ENCODE measurements at places on chromosomes 6 and 20. TPM values are rescaled to one million over a fixed set of nuclear protein-coding genes. Genes with fewer than 3 reads are reported as not detected.

DNA sequence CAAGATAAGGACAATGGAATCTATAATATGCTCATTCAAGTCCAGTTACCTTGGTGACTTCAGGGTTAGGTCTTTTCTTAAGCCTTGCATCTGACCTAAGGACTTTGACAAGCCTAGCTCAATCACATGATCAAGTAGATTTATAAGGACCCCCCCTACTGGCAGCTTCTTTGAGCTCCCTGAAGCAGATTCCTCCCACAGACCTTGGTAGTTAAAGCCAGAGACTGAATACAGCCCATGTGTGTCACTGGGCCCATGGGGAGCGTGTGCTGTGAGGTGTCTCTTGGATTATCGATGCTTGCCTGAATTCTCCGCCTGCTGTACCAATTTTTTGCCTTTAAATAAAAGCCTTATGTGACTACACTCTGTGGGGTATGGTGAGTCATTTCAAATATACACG is 372.7 kb upstream of the RGS17 start:
- no peak for DNase-seq

Gene ZMYND8
- 86.0 TPM for total RNA-seq

DNA sequence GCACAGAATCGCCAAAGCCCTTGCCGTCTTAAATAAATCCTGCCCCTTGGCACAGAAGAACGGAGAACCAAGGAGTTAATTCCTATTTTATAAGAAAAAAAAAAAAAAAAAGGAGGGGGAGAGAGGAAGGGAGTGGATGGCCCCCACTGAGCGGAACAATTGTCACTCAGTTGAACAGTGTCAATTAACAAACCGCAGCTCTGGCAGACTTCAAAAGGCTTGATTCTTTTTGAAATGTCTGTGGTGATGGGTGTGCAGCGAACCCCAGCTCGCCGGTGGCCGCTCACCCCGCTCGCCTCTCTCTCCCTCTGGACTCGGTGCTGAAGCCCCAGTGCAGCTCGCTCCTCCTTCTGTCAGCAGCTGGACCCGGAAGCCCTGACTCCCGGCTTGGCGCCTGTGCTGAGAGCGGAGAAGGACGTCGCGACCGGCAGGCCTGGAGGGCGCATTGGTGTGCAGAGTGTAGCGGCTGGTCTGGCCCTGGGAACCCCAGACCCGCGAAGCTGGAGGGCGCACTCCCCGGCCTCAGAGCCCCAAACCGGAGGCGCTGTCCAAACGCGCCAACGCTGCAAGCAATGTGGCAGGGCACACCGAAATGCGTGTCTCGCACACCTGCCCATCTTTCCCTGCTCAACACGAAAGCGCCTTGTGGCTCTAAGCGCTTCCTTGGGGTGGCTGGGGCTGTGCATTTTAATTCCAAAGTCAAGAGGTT is 3.4 kb downstream of the LINC00237 start:
- DNase-seq: no peak

Gene VSX1
- total RNA-seq: 4.2 TPM

- no peak for DNase-seq
Measured at GRCh38 chr20:50629670-50630045, 61.7 kb downstream of the RIPOR3 start.

- DNase-seq: no peak
Measured at GRCh38 chr6:139373928-139374356, 506 bp downstream of the CITED2 start.

Gene ELOVL4
- 10.1 TPM for total RNA-seq

DNA sequence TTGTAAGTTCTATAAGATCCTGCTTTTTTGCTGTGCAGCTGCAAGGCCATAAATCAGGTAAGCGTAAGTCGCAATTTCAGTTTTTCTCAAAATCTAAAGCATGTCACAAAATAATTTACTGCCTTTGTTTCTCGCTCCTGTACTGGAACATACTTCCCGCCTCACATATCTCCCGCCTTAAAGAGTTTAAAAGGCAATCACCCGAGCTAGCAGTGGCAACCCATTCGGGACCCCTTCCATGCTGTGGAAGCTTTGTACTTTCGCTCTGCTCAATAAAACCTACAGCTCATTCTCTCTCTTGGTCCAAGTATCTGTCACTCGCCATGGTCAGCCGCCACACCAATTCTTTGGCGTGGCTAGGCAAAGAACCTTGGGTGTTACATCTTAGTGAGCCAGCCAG is 34.0 kb downstream of the CEP85L start:
- DNase-seq: no peak

Measured in neural crest cell (in vitro differentiated cells).